ENCODE measurements at places on chromosomes 13 and 19. TPM values are rescaled to one million over a fixed set of nuclear protein-coding genes. Genes with fewer than 3 reads are reported as not detected.

The ZNF587 gene
- 11.8 TPM for total RNA-seq

The CYP2S1 gene
- 6.5 TPM for total RNA-seq

The KATNAL1 gene
- 27.6 TPM for total RNA-seq

The ZNF235 gene
- 8.7 TPM for total RNA-seq

The RDH8 gene
- not detected for total RNA-seq

The THSD1 gene
- 2.8 TPM for total RNA-seq

The SEMA6B gene
- total RNA-seq = 39.3 TPM

The KLF5 gene
- total RNA-seq = 4.1 TPM

The DBP gene
- total RNA-seq = 12.6 TPM

The ZNF808 gene
- 15.1 TPM for total RNA-seq

The CFD gene
- 1,367 TPM for total RNA-seq

The DOCK6 gene
- total RNA-seq = 109 TPM

The ZNF541 gene
- 0.44 TPM for total RNA-seq

The ARHGAP33 gene
- total RNA-seq = 1.7 TPM

The SULT2A1 gene
- total RNA-seq = not detected

The NLRP9 gene
- total RNA-seq = not detected

The CKM gene
- total RNA-seq = not detected

The YJEFN3 gene
- total RNA-seq = 0.84 TPM

The BEST2 gene
- total RNA-seq = not detected

The PTH2 gene
- not detected for total RNA-seq

The CCDC124 gene
- total RNA-seq = 73.4 TPM

The SHISA7 gene
- not detected for total RNA-seq

The CYP4F12 gene
- 5.9 TPM for total RNA-seq

The KIR2DL3 gene
- not detected for total RNA-seq

The ZNF878 gene
- 1.9 TPM for total RNA-seq

The PABPC3 gene
- not detected for total RNA-seq

The MISP gene
- total RNA-seq = 9.6 TPM

The ZNF91 gene
- 74.0 TPM for total RNA-seq

The STOML3 gene
- not detected for total RNA-seq

Data from omental fat pad (tissue), 4 donors.